Esophagus squamous epithelium (tissue), 5 donors: ENCODE measurements at places on chromosomes 6 and 20.

GRCh38 chr6:137399881-137400443 is 94.2 kb downstream of the OLIG3 start:
- DNase-seq = no peak

DNA sequence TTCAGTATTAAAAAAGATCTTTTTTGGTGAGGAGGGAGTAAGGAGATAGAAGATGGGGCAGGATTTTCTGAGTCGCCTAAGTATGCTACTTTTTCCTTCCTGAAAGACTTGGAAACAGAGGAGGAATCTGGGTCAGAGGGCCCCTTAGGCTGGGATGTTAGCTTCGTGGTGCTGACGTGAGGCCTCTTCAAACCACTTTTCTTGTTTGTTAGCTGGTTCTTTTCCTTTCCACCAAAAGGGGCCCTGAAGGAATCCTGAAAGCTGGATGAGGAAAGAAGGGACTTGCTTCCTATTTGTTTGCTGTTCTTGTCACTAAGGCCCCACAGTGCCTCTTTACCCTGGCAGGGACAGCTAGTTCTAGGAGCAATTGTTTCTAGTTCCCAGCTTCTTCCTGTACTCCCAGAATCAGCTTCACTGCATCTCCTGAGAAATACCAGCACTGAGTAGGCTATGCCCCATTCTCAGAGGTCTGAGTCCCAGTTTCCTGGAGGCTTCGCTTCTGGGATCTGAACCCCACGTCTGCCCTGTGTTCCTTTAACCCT is 2.2 kb upstream of the IL20RA start:
- DNase-seq = no peak

DNA sequence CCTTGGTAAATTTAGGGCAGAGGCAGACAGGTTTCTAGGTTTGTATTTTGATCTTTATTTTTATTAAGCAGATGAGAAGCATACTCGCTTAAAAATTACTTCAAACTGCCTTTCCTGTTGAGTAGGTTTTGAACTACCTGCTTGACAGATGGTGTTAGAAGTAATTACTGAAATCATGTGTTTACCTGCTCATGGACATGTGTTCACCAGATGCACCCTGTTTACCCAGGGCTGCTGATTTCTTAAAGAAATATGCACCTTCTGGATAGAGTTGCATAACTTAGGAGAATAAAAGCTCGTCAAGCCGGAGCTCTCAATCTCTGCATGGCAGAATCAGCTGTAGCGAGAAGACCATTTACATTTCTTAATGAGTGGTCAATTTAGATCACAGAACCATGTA is 165.1 kb downstream of the CDKAL1 start:
- no peak for DNase-seq

DNA sequence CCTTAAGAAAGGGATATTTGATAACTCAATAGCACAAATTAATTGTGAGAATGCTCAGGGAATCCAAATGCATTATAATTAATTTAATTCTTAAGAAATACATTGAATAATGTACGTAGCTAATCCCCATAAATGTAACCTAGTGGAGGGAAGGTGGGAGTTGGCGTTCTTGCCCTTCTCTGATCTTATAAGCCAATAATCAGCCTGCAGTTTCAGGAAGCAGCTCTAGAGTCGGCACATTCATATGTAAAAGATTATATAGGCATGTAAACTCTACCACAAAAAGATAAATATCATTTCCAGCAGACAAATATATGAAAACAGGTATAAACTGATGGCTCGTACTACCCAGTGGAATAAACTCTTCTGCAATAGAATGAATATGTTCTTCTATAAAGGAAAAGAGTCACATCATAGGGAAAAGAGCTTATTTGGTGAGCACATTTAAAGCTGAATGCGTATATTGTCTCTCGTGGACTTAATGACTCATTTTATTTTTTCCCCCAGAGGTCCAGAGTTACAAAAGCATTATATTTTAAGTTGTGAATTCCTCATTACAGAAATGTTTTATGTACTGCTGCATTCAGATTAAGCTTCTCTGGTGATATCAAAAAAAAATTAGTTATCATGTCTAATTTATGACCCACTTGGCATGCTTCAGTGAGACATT is 112.2 kb downstream of the TFAP2A start:
- no peak for DNase-seq

- DNase-seq = no peak
These were observed 9.9 kb downstream of the SDCBP2 start for GRCh38 chr20:1319051-1319450.

DNA sequence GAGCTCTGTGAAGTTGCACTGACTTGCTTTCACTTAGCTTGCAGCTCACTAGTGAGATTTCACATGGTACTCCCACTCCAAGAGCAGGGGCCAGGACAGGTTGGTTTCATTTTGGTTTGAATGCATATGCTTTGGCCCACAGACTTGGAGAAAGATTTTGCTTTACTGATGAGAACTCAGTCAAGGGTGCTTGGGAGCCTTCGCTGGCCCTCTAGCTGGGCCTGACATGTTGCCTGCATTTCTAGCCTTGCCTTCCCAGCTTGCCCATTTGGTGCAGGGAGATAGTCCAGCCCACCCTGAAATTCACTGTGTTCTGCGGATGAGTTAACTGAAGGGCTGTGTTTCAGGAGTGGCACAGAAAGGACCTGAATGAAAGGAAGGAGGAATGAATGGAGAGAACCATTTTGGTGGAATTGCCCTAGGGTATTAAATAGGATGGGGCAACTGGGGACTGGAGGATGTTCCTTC is 1.9 kb downstream of the SGK1 start:
- no peak for DNase-seq

DNA sequence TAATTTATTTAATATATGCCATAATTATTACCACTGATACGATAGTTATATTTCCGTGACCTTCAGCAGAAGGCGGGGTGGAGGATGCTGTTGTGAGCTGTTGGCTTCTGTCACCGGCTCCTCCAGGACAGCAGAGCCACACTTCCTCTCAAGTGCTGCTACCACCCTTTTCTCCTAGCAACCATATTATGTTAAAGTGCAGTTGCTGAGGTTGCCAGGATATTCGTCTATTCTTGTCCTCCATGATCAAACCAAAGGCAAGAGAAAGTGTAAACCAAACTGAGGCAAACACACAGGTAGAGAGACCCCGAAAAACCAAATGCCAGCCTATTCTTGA is 27.8 kb downstream of the RGS17 start:
- DNase-seq = no peak

DNA sequence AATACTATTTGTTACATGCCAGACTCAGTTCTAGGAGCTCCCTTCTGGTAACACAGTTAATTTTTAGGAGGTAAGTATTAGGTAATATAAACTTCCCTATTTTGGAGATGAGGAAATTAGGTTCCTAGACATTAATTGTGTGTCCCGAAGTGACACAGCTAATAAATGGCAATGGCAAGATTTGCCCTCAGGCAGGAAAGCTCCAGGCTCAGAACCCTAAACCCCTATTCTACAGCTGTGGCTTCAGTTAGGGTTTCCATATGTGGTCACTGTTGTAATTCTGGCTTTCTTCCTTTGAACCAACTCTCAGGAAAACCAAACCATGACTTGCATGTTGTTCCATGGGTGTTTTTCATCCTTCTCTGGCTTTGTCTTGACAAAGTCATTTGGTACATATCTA is 188.2 kb downstream of the PLCB1 start:
- DNase-seq = no peak

GRCh38 chr6:136070815-136071214 is 179.3 kb downstream of the MTFR2 start:
- DNase-seq = no peak
